Bladder microvascular endothelial cell (primary cell): ENCODE measurements at places on chromosomes 3 and 15. TPM values are rescaled to one million over a fixed set of nuclear protein-coding genes. Genes with fewer than 3 reads are reported as not detected.

CLDN18 gene
- not detected in 2 replicates for total RNA-seq

DUT gene
- total RNA-seq: 39.7 and 47.6 TPM in 2 replicates

ZBED2 gene
- total RNA-seq: not detected in 2 replicates

MESP2 gene
- not detected in 2 replicates for total RNA-seq

IQCH gene
- 0.65 and 2.5 TPM in 2 replicates for total RNA-seq

H1-8 gene
- not detected in 2 replicates for total RNA-seq

ZBTB47 gene
- 10.5 and 15.3 TPM in 2 replicates for total RNA-seq

IGF2BP2 gene
- total RNA-seq: 15.9 and 60.4 TPM in 2 replicates

ACKR2 gene
- 0.16 and 6.9 TPM in 2 replicates for total RNA-seq
